ENCODE measurements at places on chromosomes 12 and 14. TPM values are rescaled to one million over a fixed set of nuclear protein-coding genes. Genes with fewer than 3 reads are reported as not detected.
A peak's percentile ranks its signal among the peaks of the same experiment; 100 is the strongest.

The SMIM41 gene
- not detected for polyA plus RNA-seq

DNA sequence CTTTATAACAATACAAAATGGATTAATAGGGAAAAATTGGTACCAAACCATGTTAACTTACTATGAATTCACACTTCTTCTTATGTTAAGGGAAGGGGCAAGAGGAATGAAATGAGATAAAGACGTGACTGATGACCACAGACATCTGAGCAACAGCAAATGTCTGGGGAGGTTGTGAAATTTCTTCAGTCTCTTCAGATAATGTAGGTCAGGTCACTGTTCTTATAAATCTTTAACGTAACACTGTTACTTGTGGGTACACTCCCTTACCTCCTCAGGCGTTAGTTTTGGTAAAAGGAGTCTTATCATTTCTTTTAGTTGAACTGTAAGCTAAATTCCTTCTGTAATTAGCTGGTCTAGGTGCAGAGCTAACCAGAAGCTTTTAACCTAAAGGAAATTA, 405.0 kb upstream of the LRFN5 start:
- DNase-seq, result no peak

The TAC3 gene
- polyA plus RNA-seq, result 1.2 TPM

DNA sequence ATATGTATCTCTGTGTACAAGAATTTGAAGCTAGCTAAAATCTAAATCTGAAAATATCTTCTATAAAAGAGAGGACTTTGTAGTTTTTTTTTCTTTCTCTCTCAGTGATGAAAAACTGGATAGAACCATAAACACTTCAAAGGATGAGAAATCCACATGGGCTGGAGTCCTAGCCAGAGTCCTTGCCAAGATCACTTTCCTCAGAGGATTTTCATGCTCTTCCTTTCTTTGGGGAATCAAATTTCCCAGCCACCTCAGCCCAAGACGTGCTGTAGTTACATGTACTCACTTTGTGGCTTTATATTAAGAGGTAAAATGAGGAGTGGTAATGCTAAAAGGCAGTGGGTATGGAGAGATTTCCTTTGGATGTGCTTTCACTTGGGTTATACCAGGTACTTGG, 110.3 kb downstream of the SLC38A1 start:
- no peak for DNase-seq

GRCh38 chr14:54225457-54226060, 171.2 kb upstream of the CDKN3 start:
- DNase-seq, result no peak

- DNase-seq, result peak; percentile 22
Measured at GRCh38 chr12:63844391-63845341, at the start of gene SRGAP1. TSS of gene SRGAP1 (plus strand) at chr12:63844700. CDS start at chr12:63844817, 117 bp downstream.

GRCh38 chr14:61560323-61560722, 135.0 kb upstream of the HIF1A start:
- no peak for DNase-seq

GRCh38 chr12:12560587-12561370, 1.9 kb downstream of the DUSP16 start:
- DNase-seq, result peak; percentile 52

- DNase-seq, result no peak
Measured at GRCh38 chr12:79203058-79203647, 338.6 kb downstream of the SYT1 start.

The IL31 gene
- not detected for polyA plus RNA-seq

DNA sequence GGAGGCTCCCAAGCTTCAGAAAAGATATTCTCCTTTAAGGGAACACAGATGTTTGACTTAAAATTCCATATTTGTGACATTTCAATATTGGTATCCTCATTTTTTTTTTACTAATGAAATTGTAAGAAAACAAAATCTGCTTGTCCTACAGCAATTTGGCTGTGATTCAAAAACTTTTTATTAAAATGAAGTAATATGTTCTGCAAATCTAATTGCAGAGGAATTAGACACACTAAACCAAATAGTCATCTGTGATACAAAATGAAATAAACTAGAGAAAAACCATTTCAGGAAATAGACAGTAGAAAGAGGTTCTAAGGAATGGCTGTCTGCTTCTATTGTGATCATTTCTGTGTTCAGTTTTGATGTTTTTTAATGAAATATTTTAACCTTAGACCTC, 50.1 kb upstream of the HIF1A start:
- DNase-seq, result no peak

DNA sequence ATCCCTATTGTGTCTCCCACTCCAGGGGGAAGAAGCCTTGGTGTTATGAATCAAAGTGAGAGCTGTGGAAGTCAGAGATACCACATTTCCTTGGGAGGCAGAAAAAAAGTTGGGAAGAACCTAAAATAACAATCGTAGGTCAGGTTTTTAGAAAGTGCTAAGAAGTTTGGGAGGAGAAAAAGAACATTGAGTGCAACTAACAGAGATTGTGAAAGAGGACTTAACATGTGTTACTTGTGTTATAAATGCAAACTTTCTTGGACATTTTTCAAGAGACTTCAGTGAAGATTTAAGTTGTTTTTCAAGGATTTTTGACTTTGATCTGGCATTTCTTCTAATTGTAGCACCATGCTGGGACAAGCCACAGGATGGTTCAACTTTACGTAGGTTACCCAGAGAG, 7.8 kb upstream of the ERP27 start:
- DNase-seq, result no peak

GRCh38 chr14:90061685-90062126, at the start of gene KCNK13:
TSS of gene KCNK13 (plus strand) at chr14:90061994. CDS start at chr14:90062206, 212 bp downstream.
- peak; percentile 35 for DNase-seq

DNA sequence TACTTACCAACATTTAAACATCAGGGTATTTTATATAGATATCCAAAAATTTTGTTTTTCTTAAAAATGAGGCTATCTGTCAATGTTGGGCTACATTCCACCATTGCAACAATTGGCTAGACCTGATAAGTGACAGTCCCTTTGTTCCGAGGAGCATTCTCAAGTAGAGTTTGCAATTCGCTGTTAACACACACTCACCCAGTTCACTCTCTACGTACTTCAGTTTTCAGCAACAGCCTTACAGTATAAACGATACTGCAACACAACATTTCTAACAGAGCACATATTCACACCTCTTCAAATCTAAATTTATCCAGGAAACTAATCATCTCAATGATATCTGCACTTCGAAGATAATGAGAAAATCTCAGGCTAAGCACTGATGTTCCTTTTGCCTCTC, 393.5 kb downstream of the NAV3 start:
- no peak for DNase-seq

The SCNN1A gene
- polyA plus RNA-seq, result not detected

DNA sequence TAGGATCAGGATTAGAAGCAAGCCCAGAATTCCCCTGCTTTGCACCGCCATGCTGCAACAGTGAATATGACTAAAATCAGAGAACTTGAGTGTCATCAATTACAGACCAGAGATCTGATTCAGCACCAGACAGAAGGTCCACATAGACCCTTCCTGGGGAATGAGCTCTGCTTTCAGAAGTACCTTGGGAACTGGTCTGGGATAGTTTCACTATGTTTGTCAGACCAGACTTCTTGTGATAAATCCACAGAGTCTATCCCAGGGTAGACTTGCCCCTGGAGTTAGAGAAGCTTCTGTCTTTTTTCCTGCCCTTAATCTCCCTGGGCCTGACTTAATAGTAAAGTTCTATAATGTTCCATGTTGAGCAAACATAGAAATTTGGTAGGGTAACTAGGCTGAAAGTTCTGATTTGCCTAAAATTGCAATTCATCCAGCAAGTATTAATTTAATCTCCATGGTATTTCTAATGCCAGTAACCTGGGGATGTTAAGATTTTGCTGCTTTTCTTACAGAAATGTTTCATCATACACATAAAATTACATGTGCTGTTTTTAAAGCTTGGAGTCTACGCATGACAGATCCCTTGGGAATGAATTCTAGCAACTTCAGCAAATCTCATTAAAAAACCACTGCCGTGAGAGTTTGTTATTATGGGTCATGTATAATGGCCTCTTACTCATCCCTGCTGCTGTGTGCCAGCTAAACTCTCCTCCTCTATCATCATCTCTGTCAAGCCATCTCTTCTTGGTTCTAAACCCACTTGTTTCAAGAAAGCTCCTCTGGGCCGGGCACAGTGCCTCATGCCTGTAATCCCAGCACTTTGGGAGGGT, 61.3 kb upstream of the METAP2 start:
- DNase-seq, result no peak

The CD4 gene
- not detected for polyA plus RNA-seq

The DEGS2 gene
- polyA plus RNA-seq, result 2.7 TPM

The CPM gene
- not detected for polyA plus RNA-seq

The CPNE6 gene
- polyA plus RNA-seq, result not detected

DNA sequence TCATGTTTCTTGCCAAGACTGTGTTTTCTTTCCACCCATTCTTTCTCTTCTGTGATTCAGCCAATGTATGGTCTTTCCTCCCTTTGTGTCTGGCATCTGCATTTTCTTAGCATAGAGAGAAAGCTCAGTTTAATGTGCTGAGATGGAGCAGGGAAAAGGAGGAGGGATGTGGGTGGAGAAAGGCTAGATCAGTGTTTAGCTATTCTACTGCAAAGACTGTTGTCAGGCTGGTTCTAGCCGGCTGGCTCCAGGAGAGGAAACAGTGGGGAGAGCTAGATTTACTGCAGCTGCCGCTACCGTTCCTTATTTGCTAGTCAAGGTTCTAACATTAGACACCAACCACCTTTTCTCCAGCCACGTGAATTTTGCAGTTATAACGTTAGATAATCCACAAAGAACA, 5.2 kb upstream of the RIMKLB start:
- DNase-seq, result no peak

- DNase-seq, result no peak
Measured at GRCh38 chr14:92647797-92648279, 100.6 kb downstream of the LGMN start.

DNA sequence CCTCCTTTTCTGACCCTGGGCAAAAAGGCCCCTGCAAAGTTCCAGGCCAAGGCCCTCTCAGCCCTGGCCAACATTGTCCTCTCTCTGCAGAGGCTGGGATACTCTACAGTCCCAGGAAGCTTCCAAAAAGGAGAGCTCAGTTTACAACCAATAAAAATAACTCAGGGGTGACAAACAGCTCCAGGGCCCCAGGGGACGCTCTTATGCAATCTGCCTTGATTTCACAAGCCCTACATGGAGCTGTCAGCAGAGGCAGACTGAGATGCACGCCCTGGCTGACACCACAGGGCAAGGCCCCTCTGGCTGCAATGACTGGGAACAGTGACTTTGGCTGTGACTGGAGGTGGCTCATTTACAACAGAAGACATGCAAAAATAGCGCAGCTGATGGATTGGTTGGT, 129.0 kb upstream of the MED13L start:
- DNase-seq, result no peak

- DNase-seq, result no peak
Measured at GRCh38 chr14:57038689-57039088, 228.4 kb upstream of the OTX2 start.

The ANO2 gene
- 0.08 TPM for polyA plus RNA-seq

The HEBP1 gene
- 5.4 TPM for polyA plus RNA-seq

DNA sequence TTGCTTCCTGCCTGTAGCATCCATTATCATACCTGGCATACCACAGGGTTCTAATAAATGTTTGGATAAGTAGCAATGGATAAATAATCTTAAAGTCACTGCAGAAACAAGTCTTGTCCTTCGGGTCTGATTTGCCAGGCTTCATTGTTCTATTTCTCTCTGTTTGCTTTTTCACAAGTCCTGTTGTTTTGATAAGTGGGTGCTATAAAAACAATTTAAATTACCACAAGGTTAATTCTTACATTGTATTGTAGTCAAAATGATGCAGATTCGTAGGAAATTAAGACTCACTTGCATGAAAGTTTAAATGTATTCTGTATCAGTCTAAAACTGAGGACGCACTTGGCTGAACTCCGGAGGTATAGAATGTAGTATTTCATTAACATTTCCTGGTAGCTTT, 429.9 kb downstream of the NELL2 start:
- no peak for DNase-seq

- peak; percentile 20 for DNase-seq
Measured at GRCh38 chr12:28089338-28089737, 100.9 kb upstream of the CCDC91 start.

The CRIP1 gene
- 0.11 TPM for polyA plus RNA-seq

GRCh38 chr12:30813525-30814294, 59.0 kb upstream of the CAPRIN2 start:
- no peak for DNase-seq

The MYF6 gene
- polyA plus RNA-seq, result not detected

DNA sequence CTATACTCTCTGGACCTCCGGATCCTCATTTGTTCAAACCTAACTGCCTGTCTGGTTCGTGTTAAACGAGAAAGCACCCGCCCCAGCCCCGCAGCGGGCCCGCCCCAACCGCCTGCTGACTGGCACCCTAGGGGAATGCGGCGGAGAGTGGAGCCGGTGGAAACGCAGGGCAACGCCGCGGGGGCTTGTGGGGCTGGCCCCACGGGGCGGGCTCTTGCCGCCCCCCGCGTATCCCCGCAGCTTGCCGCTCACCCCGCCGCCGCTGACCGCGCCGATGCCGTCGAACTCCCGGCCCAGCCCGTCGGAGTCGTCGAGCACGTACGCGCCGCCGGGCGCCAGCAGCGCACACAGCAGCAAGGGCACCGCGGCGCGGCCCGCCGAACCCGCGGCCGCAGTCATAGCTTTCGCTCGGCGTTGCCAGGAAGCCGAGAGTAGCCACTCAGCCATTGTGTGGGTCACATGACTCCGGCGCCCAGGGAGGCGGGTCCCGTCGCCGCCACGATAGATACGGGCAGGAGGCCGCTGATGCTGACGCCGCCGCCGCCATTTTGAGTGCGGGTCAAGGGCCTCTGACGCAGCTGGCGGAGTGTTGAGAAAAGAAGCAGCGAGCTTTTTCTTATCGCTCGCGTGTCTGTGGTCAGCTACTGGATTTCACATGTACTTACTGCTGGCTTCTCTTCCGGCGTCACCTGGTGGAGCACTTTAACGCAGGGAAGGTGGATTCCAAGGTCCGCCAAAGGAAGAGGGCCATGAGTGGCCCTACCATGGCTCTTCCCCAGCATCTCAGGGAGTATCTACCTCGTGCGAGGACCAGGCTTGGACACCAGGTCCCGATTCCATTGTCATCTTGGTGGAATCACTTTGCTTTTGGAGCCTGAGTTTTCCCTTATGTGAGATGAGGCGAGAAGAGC, at the start of gene GALC:
Gene GALC, minus strand, starts transcription at position 465 of the 911 bp plus-strand sequence. Its CDS starts 18 bp downstream, at position 447.
- DNase-seq, result peak; percentile 80

- DNase-seq, result no peak
Measured at GRCh38 chr12:64781280-64782190, 22.3 kb upstream of the GNS start.

GRCh38 chr12:124501827-124502226, 65.6 kb downstream of the NCOR2 start:
- DNase-seq, result no peak

The CLEC4E gene
- not detected for polyA plus RNA-seq

- DNase-seq, result no peak
Measured at GRCh38 chr12:29314416-29314815, 66.6 kb downstream of the ERGIC2 start.

The ESR2 gene
- 2.8 TPM for polyA plus RNA-seq

DNA sequence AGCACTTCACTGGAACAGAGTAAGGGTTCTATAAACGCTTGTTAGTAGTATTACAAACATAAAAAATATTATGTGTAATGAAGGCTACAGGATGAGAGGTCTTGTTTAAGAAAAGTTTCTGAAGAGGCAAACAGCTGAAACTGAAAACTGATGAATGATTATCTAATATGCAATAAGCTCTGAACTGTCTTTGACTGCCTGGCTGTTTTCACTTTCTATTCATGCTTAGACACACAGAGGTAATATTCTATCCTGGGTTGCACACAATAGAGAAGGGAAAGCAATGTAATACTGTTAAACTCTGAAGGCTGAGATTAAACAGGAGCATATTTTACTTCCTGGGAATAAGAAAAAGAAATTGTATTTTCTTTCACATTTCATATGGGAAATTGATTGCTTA, 251.3 kb downstream of the ALX1 start:
- no peak for DNase-seq

The DCP1B gene
- 4.8 TPM for polyA plus RNA-seq

- peak; percentile 90 for DNase-seq
Measured at GRCh38 chr12:49296836-49297694, 2.1 kb downstream of the PRPH start.

The RAD9B gene
- 0.32 TPM for polyA plus RNA-seq

The CCDC198 gene
- polyA plus RNA-seq, result not detected

All from K562 (cell line).